ENCODE measurements at places on chromosomes 11 and 22.

GRCh38 chr11:128481135-128481534, 106.2 kb downstream of the ETS1 start:
- no peaks in the 10 kb centered on the region for H3K27me3 ChIP-seq
- peaks cover 41% of the 10 kb centered on the region for H3K36me3 ChIP-seq
- peak overlapping the region; percentile 69 for H3K27ac ChIP-seq
- DNase-seq, result no peak
- no peak overlapping the region for H3K4me3 ChIP-seq

DNA sequence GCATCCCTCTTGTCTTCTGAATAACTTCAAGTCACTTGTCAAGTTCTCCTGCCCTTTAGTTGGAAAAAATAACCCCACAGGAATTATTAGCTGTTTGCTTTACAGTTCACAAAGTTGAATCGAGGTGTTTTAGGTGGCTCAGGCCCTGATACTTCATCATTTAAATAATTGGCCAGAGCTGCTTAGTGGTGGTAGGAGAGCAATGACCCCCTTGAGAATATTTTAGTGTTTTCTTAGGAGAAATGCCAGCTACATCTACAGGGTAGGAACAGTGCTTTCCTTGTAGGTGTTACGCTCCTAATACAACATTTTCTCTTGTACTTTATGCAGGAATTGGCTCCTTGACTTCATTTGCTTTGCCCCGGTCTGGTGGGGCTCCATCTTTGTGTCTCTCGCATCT, 73.2 kb downstream of the C22orf31 start:
- H3K4me1 ChIP-seq, result peaks cover 10% of the 10 kb centered on the region
- H3K27ac ChIP-seq, result no peak overlapping the region
- H3K27me3 ChIP-seq, result no peaks in the 10 kb centered on the region
- H3K4me3 ChIP-seq, result no peak overlapping the region
- DNase-seq, result no peak

DNA sequence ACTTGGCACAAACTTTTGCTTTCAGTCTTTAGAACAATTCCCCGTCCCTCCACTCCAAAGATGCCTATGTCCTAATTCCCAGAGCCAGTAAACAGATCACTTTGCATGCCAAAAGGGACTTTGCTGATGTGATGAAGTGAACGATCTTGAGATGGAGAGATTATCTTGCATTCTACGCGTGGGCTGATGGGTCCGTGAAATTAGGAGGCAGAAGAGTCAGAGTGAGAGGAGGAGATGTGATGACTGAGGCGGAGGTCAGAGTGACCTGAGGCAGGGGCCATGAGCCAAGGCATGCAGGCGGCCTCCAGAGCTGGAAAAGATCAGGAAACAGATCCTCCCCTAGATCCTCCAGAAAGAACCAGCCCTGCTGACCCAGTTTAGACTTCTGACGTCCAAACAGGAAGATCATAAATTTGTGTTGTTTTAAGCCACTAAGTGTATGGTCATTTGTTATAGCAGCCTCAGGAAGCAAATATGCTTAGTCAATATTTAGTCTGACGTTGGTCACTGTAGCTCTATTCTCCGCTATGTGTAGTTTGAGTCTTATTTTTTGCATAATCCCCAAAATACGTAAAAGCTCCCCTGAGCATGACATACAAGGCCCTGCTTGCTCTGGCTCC, 76.0 kb upstream of the TIMP3 start:
- H3K27ac ChIP-seq, result no peak overlapping the region
- DNase-seq, result no peak
- H3K27me3 ChIP-seq, result no peaks in the 10 kb centered on the region
- no peaks in the 10 kb centered on the region for H3K4me1 ChIP-seq
- H3K36me3 ChIP-seq, result no peaks in the 10 kb centered on the region

DNA sequence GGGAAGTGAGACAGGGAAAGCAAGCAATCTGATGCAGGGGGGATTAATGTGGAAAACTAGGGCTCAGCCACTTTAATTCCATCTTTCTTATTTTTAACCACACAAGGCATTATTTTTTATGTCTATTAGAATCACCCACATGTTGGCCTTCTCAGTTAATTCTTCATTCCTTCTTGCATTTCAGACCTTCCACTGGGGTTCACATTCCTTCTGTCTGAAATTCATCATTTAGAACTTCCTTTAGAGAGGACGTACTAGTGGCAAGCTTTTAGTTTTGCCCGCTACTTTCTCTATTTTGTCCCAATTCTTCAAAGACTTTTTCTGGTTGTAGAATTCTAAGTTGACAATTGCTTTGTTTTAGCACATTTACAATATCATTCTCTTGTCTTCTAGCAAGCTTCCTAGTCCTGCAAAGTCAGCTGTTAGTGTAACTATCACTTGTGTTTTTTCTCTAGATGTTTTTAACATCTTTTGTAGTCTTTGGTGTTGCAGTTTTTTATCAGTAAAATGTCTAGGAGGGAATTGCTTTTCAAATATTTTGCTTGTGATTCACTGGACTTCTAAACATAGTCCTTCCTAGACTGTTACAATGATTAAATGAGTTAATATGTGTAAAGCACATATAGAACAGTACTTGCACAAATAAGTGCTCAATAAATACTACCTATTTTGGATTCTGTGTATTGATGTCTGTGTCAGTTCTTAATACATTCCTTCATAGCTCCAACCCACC, 5.5 kb upstream of the NNMT start:
- no peak overlapping the region for H3K4me3 ChIP-seq
- H3K27me3 ChIP-seq, result no peaks in the 10 kb centered on the region
- no peak for DNase-seq

GRCh38 chr11:60700689-60701468, 1.5 kb downstream of the MS4A8 start:
- no peaks in the 10 kb centered on the region for H3K4me1 ChIP-seq
- no peaks in the 10 kb centered on the region for H3K36me3 ChIP-seq
- no peaks in the 10 kb centered on the region for H3K27me3 ChIP-seq
- DNase-seq, result no peak

DNA sequence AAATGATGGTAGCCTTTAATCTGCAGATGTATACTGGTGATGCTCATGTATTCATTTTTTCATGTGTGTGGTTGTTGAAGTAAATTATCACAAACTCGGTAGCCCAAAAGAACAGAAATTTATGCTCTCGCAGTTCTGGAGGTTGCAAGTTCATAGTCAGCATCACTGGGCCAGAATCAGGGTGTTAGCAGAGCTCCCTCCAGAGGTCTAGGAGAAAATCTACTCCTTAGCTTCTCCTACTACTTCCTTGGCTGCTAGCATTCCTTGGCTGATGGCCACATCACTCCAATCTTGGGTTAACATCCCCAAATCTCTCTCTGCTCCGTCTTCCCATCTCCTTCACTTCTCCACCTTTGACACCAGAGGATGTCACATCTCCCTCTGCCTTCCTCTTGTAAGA, 45.3 kb upstream of the GALNT18 start:
- no peak overlapping the region for H3K27ac ChIP-seq
- no peaks in the 10 kb centered on the region for H3K4me1 ChIP-seq
- H3K36me3 ChIP-seq, result no peaks in the 10 kb centered on the region
- DNase-seq, result no peak

GRCh38 chr22:30556388-30556787, 9.8 kb upstream of the SEC14L6 start:
- H3K4me1 ChIP-seq, result no peaks in the 10 kb centered on the region
- no peak overlapping the region for H3K4me3 ChIP-seq
- H3K27ac ChIP-seq, result no peak overlapping the region

GRCh38 chr22:21626073-21626734, 3.6 kb downstream of the YDJC start:
- DNase-seq, result no peak
- H3K4me3 ChIP-seq, result no peak overlapping the region
- H3K27me3 ChIP-seq, result no peaks in the 10 kb centered on the region
- H3K36me3 ChIP-seq, result peaks cover 5% of the 10 kb centered on the region
- no peak overlapping the region for H3K27ac ChIP-seq
